Spinal cord (tissue), 10 donors: ENCODE measurements at places on chromosomes 5 and 9. TPM values are rescaled to one million over a fixed set of nuclear protein-coding genes. Genes with fewer than 3 reads are reported as not detected.

The CCDC180 gene
- total RNA-seq: 15.5 TPM

DNA sequence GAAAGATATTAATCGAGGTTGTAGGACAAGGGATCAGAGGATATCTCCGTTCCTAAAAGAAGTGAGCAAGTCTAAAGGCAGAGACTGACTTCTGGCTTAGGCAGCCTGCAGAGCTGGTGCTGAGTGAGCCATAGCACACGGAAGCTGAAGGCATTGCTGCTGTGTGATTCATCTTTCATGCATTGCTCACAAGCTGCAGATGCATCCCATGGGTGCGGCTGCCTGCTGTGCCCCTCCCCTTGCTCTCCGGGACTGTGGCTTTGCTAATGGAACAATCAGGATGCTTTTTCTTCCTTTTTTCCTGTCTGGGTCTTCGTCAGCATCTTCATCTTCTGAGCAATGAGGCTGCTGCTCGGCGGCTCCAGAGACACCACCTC lies 341.4 kb downstream of the DIRAS2 start:
- peak; percentile 36 for DNase-seq

The ZNF169 gene
- 7.5 TPM for total RNA-seq

The MUSK gene
- 3.4 TPM for total RNA-seq

The ZNF366 gene
- total RNA-seq: 3.6 TPM

DNA sequence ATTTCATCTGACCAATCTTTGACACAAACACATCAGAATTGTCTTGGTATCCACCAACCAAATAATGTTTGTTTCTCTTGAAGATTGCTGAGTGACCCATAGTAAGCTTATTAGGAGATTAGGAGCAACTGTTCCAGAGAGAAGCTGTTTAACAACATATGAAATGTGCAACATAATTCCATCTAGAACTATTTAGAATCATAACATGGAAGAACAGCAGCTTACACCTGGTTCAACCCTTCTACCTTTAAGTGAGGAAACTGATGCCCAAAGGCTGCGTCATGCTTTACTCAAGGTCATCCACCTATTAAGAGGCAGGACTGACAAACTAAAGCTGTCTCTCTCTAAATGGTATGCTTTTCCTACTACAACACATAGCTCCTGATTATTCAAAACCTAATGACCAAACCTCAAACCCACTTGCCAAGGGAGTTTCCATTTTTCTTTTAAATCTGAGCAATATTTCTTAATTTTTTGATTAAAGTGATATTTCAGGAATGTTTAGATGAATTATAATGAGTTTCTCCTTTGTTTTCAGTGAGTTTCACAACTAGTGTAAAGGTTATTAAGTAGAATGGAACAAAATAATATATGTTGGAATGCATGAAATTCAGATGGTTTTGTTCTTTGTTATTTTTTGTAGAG lies 545.9 kb downstream of the RAB3C start:
- DNase-seq: no peak

The NCS1 gene
- total RNA-seq: 95.2 TPM

GRCh38 chr9:97758334-97758916 lies 61.3 kb upstream of the XPA start:
- no peak for DNase-seq

DNA sequence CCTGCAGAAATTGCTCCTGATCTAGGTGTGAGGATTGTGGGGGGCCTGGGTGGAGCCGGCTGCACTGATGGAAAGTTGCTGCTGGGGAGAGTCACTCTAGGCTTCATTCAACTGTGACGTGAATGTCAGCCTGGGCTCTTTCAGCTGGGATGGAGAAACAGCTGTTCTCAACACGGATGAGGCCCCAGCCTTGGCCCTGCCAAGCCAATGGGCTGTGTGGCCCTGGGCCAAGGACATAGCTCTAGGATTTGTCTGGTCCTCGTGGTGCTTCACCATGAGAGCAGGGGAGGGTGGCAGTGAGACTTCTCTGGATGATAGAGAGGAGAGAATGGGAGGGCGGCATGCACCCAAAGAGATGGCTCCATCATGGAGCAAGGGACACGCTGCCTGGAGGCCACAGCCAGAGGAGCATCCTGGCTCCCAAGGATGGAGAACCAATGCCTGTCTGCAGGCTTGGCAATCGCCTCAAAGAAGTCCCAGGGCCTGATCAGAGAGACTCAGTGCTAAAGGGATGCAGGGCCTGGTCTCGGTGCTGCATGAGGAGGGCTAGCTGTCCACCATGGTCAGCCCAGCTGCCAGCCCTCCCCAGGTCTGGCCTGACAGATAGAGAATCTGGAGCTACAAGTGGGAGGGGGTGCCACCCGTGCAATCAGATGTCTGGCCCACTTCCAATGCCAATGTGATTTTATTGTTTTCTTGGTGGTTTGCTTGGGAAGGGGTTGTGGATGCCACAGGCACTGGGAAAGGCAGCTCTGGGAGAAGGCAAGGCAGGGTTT lies 141.0 kb downstream of the GADD45G start:
- no peak for DNase-seq

GRCh38 chr5:41416336-41416735 lies 94.1 kb downstream of the PLCXD3 start:
- DNase-seq: no peak

DNA sequence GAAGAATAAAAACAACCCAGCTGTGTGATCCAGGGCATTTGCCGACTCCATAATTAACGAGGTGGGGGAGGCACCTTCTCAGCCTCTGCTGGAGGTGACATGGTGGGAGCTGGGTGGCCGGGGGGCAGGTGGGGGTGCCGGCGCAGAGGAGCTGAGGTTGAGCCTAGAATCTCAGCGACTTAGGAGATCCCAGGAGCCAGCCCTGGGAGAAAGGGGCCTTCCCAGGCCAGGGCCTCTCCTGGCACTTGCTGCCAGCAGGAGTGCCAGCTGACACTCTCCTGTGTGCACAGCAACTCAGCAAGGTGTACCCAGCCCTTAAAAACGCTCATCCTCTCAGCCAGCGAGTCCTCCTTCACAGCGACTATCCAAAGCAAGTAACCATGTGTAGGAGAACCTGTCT lies 62.8 kb upstream of the FCN1 start:
- no peak for DNase-seq

The THBS4 gene
- total RNA-seq: 22.7 TPM

DNA sequence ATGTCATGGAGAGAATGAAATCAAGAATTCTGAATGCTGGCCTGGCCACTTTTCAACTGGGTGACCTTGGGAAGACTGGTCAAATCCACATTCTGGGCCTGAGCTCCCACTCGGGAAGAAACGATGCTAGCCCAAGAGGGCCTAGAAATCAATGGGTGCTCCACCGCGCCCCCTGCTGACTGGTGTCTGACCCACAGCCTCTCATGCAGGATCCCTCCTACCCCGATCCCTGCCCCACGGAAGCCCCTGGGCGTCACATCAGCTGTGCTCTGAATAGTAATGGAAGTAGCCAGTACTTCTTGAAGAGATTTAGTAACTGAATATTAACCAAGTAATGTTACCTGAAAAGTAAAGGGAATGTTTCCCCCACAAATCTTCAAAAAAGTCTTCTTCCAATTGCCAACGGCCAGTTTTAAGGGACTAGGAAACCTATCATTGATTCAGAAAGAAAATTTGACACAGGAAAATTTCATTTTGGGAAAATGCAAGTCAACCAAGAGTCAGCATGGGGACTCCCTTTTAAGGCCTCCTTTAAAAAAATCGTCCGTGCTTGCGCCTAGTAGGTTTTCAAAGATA lies 43.9 kb downstream of the CRB2 start:
- DNase-seq: no peak

GRCh38 chr9:110028271-110028670 lies 179.7 kb downstream of the C9orf152 start:
- DNase-seq: no peak

The PRR16 gene
- 1.6 TPM for total RNA-seq

GRCh38 chr5:14721990-14722656 lies 57.6 kb downstream of the OTULIN start:
- DNase-seq: no peak

The WNK2 gene
- 29.2 TPM for total RNA-seq

DNA sequence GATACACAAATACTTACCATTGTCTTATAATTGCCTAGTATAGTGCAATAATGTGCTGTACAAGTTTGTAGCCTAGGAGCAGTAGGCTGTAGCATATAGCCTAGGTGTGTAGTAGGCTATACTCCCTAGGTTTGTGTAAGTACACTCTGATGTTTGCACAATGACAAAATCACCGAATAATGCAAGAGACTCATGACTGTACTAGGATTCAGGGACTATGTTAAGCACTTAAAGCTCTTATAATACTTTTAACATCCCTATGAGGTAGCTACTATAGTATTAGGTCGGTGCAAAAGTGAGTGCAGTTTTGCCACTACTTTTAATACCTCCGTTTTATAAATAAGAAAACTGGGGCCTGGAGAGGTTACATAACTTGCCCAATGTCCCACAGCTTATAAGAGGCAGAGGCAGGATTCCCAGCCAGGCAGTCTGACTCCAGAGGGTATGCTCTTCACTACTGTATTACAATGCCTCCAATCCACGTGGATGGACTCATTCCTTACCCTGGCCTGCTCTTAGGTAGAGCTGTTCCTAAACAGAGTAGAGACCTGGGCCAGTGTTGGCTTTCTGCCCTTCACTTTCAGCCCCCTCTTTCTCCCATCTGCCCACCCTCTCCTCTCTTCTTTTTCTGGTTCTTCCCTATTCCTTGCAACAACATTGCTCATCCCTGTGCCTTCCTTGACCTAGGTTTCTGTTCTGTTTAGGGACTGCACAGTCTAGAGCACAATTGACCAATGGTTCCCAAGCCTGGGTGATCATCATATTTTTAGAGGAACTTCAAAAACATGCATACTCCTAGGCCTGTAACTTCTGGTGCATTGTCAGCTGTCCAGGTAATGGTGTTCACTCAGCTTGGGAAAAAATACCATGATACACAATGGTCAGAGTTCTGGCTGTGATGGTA lies 114.0 kb downstream of the CARTPT start:
- DNase-seq: no peak

The NMUR2 gene
- total RNA-seq: 0.30 TPM
